ENCODE measurements at places on chromosomes 12 and 14.

- no peak for DNase-seq
Measured at GRCh38 chr12:123942238-123942653, 30.4 kb downstream of the CCDC92 start.

GRCh38 chr14:103908580-103908979 lies 19.7 kb upstream of the TDRD9 start:
- no peak for DNase-seq

DNA sequence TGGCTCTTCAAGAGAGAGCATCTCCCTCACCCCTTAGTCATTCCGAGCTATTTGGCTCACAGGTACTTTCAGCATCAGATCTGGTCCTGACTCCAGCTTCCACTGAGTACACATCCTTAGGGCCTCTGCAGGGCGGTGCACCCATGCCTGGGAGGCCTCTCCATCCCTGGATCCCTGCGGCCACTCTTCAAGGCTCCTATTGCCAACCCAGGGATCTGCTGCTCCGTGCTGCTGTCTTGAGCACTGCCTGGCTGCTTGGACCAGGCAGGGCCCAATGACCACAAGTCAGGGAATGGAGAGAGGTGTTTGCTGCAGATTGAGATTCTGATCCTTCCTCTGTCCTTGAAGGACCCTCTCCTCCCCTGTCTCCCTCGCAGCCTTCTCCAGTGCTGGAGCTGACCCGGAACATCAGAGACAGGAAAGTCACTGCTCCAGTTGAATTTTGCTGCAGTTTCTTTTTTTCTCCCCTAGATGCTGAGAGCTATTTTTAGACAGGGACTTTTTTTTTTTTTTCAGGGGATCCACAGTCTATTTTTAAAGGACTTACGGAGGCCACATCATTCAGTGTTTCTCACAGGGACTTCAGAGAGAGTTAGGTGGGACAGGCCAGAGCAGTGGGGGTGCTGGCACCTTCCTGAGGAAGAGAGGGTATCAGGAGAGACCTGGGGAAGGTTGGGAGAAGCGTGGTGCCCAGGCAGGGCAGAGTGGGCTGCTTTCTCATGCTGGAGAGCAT lies 50.1 kb upstream of the KCNA1 start:
- no peak for DNase-seq

DNA sequence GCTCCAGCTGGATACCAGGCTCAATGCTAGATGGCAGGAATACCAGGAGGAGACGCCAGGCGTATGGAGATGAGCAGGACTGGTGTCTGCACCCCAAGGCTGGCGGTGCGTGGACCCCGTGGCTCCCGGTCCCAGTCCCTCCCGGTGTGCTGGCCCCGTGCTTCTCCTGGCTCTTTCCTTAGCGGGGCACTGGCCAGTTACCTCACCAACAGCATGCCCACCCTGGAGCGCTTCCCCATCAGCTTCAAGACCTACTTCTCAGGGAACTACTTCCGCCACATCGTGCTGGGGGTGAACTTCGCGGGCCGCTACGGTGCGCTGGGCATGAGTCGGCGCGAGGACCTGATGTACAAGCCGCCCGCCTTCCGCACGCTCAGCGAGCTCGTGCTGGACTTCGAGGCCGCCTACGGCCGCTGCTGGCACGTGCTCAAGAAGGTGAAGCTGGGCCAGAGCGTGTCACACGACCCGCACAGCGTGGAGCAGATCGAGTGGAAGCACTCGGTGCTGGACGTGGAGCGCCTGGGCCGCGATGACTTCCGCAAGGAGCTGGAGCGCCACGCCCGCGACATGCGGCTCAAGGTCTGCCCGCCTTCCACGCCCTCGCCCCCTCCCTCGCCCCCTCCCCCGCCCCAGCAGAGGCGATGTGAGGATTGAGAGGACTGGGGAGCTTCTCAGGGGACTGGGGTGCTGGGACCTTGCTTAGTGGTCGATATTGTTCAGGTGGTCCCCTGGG lies 14.6 kb downstream of the VASH1 start:
- no peak for DNase-seq

GRCh38 chr12:116171549-116171948 lies 105.9 kb downstream of the MED13L start:
- DNase-seq, result no peak

Data from NCI-H2081 treated with DMSO at 0.1 percent for 48 hours (cell line).